NCI-H2029 (cell line): ENCODE measurements at places on chromosomes 12 and 14.

- no peak for DNase-seq
These were observed 146.8 kb downstream of the TMTC2 start for GRCh38 chr12:82833481-82833880.

DNA sequence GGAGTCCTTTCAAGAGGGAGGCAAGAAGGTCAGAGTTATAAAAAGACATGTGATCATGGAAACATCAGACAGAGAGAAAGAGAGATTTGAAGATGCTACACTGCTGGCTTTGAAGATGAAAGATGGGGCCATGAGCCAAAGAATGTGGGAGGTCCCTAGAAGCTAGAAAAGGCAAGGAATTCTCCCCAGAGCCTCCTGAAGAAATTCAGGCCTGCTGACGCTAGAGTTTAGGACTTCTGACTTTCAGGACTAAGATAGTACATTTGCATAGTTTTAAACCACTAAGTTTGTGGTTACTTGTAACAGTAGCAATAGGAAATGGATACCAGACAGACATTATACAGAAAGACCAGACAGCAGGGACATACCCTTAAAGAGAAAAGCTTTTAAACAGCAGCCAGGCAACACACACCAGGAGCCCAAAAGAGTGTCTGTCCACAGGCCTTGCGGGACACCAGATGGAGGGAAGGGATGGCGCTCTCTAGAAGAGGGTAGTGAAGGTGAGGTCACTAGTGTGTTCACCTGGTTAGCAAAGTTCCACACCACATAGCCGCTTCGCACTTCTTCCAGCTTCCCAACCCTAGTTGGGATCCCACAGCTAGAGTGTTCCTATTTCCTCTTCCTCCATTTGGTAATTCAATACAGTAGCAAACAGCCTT is 29.7 kb upstream of the CEBPE start:
- no peak for DNase-seq

DNA sequence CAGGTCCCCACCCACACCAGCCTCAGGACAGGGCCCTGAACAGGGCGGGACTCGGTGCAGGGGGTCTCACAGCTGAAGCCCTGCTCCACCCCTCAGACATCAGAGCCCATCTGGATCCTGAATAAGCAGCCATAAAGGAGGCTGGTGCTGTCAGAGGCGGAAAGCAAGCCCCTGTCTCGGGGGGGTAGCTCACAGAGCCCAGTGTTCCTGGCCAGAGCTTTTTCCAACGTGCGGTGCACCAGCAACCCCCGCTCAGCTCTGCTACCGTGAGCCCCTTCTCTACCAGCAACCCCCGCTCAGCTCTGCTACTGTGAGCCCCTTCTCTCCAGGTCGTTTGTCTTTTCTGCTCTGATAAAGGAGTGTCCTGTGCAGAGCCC is 136.5 kb upstream of the SFSWAP start:
- no peak for DNase-seq

GRCh38 chr12:20436316-20436715 is 68.0 kb downstream of the PDE3A start:
- no peak for DNase-seq

- DNase-seq = no peak
These were observed 954.8 kb upstream of the SEL1L start for GRCh38 chr14:82488473-82488872.

DNA sequence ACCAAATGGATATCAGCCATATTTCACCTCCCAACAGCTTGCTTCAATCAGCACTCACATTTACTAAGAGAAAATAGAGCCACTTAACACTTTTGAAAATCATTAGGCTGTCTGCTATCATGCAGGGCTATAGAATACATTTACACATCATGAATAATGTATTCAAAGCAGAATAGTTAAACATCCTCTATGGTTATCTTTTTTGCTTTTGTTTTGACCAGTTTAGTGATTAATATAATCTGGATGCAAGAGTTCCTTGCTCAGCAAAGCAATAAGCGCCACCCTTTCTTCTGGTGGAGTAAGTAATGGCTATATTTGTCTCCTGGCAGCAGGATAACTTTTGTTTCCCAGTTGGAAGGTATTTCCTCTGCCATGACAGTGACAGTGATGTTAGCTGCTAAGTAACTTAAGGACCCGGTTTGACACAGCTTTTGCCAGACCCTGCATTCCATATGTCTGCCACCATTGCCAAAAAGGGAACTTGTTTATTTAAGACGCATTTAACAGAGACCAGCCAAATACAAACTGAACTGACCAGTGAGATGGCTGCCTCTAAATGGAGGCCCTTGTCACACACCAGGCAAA is 70.3 kb upstream of the NR2C1 start:
- DNase-seq = no peak

DNA sequence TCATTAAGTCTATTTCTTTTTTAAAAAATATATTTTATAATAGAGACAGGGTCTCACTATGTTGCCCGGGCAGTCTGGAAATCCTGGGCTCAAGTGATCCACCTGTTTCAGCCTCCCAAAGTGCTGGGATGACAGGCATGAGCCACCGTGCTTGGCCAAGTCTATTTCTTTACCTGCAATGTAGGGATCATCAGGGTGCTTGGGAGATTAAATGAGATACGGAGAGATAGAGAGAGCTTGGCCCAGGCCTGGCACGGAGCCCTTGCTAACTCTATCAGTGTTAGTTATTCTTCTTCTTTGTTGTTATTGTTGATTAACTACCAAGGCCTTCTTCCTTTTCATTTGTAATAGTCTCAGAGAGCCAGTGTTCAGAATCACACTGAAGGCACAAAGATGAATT is 3.1 kb downstream of the CABP1 start:
- DNase-seq = no peak

- no peak for DNase-seq
These were observed 38.2 kb upstream of the SYCP3 start for GRCh38 chr12:101777485-101777884.

- no peak for DNase-seq
These were observed 18.0 kb upstream of the TMEM260 start for GRCh38 chr14:56561606-56562005.

GRCh38 chr14:88613552-88614010 is 50.7 kb downstream of the ZC3H14 start:
- DNase-seq = no peak

- no peak for DNase-seq
These were observed 13.1 kb upstream of the ATP5F1B start for GRCh38 chr12:56658921-56659320.

GRCh38 chr14:36096090-36096489 is 80.4 kb downstream of the PTCSC3 start:
- DNase-seq = no peak

- peak; percentile 81 for DNase-seq
These were observed 610 bp downstream of the TMTC2 start for GRCh38 chr12:82687021-82688011.

GRCh38 chr12:63966606-63966975 is 122.1 kb downstream of the SRGAP1 start:
- no peak for DNase-seq

DNA sequence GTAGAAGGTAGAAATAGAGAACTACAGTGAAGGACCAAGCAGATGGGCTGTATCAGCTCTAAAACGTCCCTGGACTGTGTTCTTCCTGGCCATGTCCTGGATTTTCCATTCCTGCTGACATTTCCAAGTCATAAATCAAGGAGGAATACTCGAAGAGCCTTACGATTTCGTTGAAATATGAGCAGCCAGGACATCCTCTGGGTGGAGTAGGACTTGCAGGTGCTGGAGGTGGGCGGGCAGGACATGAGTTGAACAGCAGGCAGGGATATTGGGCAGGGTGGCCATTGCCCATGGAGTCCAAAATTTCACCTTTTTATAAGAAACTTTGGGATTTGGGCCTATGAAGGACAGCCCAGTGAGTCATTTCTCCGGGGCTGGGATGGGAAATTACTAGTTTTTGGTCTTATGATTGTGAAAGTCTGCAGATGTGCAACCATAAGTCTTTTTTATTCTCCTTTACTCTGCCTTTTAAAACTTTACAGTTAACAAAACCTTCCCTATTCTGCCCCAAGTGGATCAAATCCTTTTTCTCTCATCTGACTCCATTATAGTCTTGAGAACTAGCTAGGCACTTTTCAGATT is 88.8 kb downstream of the TMX1 start:
- DNase-seq = no peak

DNA sequence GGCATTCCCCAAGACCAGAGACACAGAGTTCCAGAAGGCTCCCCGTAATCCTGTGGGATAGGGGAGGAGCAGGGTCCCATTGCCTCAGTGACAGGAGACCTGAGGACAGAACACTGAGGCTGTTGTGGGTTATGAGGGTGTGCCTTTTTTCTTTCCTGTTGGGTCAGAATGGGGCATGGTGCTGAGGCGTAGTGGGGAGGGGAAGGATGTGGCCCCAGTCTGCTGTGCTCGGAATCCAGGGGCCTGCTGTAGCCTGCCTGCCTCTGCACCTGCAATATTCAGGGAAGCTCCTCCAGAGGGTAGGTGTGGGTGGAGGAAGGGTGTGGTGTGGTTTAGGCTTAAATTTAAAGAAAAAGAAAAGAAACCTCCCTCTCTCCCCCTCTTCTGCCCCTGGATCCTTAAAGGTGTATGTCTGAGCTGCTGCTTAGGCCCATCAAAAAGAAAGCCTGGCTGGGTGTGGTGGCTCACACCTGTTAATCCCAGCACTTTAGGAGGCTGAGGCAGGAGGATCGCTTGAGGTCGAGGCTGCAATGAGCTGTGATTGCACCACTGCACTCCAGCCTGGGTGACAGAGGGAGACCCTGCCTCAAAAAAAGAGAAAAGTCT is 18.7 kb downstream of the PLEKHG3 start:
- DNase-seq = no peak

GRCh38 chr12:120928864-120929652 is 24.9 kb upstream of the SPPL3 start:
- DNase-seq = no peak

DNA sequence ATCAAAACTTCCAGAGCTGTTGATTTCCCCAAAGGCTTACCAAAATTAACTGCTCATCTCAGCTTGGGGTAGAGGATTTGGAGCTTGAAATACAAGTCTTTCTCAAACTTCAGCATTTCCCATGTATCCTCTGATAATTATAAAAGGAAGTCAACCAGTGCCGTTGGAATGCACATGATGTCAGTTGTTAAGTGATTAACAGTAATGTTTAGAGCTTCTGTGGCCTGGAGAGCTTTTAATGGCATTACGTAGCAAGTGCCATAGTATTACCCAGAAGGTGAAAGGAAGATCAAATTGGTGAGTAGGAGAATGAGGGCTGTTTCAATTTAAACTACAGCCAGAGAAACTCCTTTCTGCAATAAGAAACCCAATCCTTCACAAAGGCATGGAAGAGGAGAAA is 62.5 kb upstream of the PTPRR start:
- DNase-seq = no peak

DNA sequence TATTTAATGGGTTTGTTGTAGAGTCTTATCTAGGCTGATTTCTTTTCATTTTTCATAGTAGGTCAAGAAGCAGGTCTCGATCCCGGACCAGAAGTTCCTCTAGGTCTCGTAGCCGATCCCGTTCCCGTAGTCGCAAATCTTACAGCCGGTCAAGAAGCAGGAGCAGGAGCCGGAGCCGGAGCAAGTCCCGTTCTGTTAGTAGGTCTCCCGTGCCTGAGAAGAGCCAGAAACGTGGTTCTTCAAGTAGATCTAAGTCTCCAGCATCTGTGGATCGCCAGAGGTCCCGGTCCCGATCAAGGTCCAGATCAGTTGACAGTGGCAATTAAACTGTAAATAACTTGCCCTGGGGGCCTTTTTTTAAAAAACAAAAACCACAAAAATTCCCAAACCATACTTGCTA is 4.2 kb downstream of the SRSF5 start:
- DNase-seq = no peak

DNA sequence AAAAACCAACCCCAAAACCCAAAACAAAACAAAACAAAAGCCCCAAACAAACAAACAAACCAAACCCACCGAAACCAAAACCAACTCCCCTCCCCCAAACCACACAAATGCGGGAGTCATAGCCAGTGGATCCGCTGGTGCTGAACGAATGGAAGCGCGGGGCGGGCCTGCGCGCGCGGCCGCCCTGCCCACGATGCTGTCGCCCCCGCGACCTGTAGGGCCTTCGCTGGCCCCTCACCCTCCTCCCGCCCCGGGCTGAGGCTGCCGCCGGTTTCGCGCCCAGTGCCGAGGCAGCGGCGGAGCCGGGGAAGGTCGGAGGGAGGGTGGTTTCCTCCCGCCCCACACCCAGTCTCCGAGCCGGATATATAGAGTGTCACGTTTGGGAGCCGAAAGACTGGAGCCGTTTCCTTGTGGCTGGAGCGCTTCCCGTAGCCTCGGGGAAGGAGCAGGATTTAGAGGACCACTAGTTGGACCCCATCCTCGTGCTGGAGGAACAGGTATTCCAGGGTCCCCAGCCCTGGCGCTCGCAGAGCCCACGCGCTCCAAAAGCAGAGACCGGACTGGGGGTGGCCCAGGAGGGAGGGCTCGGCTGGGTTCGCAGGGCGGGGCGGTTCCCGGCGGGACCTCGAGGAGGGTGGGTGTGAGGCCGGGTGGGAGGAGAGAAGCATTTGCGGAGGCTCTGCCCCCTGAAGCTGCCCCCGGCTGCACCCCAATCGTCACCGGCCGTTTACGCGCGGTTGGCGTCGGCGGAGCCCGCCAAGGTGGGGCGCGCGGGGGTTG is at the start of gene FAR2:
TSS of gene FAR2 (plus strand) at position 368 of the 780 bp plus-strand sequence. CDS start 121,172 bp downstream, outside the sequence.
- peak; percentile 75 for DNase-seq

DNA sequence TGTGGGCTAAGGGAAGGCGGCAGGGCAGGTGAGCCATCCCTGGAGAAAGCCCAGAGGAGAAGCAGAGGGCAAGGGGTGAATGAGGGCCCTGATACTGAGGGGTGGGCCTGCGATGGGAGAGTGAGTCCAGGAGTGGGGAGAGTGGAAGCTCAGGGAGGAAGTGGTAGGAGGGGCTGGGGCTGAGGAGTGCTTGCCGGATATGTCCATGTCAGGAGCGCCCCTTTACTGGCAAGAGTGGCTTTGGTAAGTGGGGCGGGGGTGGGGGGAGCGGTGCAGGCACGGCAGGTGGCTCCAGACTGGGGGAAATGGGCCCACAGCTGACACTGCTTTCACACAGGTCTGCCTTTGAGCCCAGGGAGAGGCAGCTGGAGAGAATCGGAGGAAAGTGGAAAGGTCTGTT is 86.4 kb upstream of the GPR68 start:
- no peak for DNase-seq

DNA sequence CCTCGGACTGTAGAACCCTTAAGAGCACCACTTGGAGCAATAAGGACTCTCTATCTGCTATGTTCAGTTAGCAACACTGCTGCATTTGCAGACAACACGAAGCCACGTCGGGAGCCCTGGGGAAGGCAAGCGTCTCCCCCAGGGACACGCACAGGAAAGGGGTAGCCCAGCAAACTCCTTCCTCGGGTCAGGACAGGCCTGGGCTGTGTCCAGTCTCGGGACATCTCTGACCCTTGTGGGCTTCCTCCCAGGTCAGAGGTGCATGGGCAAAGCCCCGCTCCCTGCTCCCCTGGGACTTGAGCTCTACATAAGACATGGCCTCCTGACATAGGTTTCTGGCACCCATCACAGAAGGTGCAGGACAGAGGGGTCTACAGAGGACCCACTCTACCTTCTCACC is 119.5 kb downstream of the PIWIL1 start:
- no peak for DNase-seq

GRCh38 chr12:79534029-79534867 is 156.5 kb downstream of the PAWR start:
- no peak for DNase-seq

DNA sequence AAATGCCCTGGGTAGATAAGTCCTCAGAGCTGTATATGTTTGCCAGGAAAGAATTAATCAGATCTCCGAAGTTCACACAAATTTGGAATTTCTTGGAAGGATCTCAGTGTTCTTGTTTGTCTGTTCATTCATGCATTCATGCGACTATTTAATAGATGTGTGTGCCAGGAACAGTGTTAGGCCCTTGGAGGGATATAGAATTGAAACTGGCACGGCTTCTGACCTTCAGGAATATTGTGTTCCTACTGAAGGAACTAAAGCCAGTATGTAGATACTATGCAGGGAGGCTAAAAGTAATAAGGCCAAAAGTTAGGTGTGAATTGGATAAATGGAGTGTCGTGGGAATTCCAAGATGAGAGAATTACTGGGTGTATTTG is 166.0 kb upstream of the NOS1 start:
- DNase-seq = no peak
